Stimulated activated CD4-positive, alpha-beta T cell treated with anti-CD3 and anti-CD28 coated beads, Interleukin-12 subunit alpha, Interleukin-12 subunit beta, amount 100 ng/mL, for 24 hours (primary cell): ENCODE measurements at places on chromosomes 7 and 10.

- DNase-seq = no peak
These were observed 138.6 kb upstream of the EFCAB10 start for GRCh38 chr7:105719919-105720318.

DNA sequence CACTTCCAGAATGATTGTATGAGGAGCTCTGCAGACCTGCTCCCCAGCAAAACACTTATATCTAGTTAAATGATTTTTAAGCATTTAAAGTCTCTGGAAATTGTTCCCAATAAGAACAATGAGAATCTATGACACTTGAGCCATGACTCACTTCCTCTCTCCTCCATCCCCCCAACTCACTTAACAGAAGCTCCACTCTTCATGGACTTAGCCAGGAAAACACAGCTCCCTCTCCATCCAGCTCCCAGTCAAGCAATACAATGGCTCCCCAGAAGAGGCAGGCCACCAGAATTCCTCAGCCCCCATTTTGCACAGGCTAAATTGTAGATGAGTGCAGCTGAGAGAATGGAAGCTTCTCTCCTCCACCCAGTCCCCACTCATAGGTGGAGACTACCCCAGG is 27.0 kb downstream of the AOC1 start:
- no peak for DNase-seq

GRCh38 chr7:135512135-135512887 is 2.4 kb upstream of the CNOT4 start:
- no peak for DNase-seq

DNA sequence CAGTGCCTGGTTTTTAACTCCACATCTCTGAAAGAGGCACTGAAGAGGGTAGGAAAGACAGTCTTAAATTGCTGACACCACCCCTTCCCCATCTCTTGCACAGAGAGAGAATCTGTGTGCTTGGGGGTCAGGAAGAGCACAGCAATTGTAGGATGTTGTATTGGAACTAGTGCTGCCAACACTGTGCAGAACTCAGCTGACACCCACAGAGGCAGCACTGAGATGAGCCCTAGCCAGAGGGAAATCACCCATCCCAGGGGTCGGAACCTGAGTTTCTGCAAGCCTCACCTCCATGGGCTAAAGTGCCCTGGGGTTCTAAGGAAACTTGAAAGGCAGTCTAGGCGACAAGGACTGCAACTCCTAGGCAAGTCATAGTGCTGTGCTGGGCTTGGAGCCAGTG is 11.0 kb upstream of the TNKS2 start:
- DNase-seq = no peak

GRCh38 chr7:113657603-113658002 is 261.2 kb downstream of the PPP1R3A start:
- DNase-seq = no peak

DNA sequence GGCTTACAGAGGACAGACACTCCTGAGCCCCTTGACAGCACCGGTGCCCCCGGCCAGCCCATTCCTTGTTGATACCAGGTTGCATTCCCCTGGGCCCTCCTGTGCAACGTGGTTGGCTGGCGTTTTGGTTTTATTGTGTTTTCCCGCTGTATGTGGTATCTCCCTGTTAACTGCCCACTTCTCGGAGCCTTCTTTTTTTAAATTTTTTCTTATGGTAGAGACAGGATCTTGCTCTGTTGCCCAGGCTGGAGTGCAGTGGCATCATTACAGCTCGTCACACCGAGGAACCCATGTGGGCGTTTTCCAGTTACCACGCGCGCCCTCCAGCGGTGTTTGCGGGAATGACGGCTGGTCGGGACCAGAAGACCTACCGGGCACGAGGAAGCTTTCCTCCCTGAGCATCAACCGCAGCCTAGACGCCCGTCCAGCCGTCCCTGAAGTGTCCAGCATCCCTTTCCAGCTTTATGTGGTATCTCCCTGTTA is 16.9 kb upstream of the ZFAND2A start:
- peak; percentile 90 for DNase-seq

GRCh38 chr7:123070702-123071286 is 75.3 kb upstream of the TAS2R16 start:
- DNase-seq = no peak

- no peak for DNase-seq
These were observed 11.1 kb downstream of the JMJD1C start for GRCh38 chr10:63454631-63455030.

- no peak for DNase-seq
These were observed 115.1 kb downstream of the FRMD4A start for GRCh38 chr10:14215641-14216040.

DNA sequence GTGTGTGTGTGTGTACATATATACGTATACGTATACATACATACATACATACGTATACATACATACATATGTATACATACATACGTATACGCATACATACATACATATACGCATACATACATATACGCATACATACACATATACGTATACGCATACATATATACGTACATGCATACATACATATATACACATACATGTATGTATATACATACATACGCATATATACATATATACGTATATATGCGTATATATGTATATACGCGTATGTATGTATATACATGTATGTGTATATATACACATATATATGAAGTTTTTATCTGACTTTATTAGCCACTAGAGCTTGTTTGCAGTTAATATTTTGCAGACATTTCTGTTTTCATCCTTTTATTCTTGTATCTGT is 63.3 kb downstream of the TBC1D12 start:
- DNase-seq = no peak

- DNase-seq = no peak
These were observed 136.9 kb downstream of the GLI3 start for GRCh38 chr7:42100156-42100508.

DNA sequence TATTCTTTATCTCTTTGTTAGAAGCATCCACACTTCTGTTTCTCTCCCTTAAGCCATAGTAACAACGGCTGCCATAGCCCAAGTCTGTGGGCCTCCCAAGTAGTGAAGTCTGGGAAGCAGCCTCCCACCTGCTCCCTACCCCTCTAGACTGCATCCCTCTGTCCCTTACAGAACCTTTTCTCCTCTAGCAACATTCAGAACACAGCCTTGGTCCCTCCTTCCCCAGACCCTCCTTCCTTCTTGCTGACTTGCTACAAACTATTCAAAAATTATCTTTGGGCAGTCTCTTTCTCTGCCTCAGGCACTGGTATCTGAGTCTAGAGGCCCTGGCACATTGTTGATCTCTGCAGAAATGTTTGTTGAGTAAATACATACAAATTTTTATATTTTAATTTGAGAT is 2.3 kb upstream of the NYAP1 start:
- DNase-seq = no peak

- no peak for DNase-seq
These were observed 410.1 kb downstream of the ARL4A start for GRCh38 chr7:13097499-13097898.

GRCh38 chr10:8060010-8060703 is 5.7 kb downstream of the GATA3 start:
- DNase-seq = no peak

DNA sequence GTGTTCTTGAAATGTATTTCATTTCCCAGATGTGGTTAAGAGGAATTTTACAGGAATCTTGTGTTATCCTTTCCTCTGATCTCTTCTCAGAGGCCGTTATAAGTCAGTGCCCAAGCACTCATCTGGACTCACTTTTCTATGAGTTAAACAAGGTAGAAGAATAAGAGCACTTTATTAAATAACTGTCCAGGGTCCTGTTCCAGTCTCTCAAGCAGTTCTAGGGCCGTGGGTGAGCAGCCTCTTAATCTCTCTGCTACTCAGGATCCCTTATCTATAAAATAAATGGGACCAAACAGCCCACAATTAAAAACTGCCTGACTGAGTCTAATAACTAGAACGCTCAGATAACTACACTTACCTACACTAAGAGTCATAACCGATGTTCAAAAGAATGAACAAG is 111.2 kb downstream of the OSBPL3 start:
- DNase-seq = no peak

DNA sequence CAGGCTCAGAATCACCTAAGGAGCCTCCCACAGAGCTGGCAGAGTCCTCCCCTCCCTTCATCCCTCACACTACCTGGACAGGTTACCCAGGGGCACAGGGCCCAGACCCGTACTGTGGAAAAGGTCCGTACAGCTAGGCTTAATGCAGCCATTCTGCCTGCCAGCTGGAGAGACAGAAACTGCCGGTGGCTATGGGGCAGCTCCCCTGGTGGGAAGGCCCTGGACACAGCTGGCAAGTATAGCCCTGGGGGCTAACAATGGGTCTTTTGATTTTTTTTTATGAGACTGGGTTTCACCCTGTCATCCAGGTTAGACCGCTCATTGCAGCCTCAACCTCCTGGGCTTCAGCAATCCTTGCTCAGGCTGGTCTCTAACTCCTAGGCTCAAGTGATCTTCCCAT is 68.3 kb downstream of the GNA12 start:
- no peak for DNase-seq

DNA sequence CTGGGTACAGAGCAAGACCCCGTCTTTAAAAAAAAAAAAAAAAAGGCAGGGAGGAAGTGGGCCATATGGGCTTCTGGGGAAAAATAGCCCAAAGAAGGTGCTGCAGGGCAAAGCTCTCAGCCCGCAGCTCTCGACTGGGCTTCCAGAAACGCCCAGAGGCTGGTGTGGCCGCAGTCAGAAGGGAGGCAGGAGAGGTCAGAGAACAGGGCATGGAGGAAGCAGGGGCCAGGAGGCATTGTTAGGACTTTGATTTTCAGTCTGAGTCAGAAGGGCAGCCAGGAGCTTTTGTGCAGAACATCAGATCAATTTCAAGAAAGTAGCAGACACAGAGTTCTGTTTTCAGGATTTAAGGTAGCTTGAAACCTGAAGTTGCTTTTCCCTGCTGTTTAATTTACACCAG is 35.3 kb upstream of the CYTH3 start:
- DNase-seq = no peak

DNA sequence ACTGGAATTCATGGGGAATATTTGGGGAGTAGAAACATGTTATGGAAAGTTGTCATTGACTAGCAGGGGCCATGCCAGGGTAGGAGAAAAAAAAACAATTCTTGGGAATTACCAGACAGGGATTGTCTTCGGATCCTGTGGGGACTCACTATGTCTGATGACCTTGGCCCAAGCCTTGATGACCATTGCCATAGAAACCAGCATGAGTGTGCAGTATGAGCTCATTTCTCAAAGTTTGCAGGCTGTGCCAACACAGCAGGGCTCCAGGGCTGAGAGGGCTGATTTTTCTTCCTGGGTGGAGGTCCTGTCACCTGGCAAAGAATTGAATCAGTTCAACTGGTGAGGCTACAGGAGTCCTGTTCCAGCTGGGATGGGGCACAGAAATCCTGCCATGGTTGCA is 198.3 kb downstream of the ADRA2A start:
- DNase-seq = no peak

GRCh38 chr7:96237040-96237439 is 84.9 kb downstream of the SLC25A13 start:
- no peak for DNase-seq

DNA sequence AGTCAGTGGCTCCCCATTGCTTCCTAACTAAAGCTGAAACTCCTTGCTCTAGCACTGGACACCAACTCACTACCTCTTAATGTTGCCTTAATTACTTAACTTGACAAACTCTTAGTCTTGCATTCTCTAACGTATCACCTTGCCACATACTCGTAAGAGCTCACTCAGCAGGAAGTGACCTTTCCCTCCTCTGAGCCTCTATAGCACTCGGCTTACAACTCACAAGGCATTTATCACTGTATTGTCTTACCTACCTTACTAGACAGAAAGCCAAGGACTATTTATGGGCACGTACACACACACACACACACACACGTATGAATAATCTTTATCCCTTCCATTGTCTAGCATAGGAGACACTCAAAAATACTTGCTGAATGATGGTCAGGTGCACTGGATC is 21.2 kb downstream of the CEP41 start:
- DNase-seq = no peak

DNA sequence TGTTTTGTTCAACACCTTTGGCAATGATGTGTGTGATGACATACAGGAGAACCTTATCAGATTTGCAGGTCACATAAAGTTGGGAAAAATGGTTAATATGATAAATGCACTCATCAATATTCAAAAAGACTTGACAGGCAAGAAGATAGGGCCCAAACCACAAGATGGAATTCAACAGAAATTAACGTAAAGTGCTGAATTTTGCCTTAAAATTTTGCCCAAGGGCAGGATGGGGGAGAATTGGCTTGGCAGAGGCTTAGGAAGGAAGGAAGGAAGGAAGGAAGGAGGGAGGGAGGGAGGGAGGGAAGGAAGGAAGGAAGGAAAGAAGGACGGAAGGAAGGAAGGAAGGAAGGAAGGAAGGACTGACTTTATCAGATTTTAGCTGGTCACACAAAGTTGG is 35.3 kb downstream of the CARD11 start:
- no peak for DNase-seq

DNA sequence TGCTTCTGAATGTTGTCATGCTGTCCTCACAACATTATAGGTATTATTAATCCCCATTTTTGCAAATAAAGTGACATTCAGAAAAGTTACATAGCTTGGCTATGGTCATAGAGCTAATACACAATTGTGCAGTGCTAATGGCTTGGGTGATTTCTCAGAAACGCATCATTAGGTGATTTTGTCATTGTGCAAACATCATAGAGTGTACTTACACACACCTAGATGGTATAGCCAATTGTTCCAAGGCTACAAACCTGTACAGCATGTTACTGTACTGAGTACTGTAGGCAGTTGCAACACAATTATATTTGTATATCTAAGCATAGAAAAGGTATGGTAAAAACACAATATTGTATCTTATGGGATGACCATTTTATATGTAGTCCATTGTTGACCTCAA is 91.0 kb downstream of the BTAF1 start:
- no peak for DNase-seq

DNA sequence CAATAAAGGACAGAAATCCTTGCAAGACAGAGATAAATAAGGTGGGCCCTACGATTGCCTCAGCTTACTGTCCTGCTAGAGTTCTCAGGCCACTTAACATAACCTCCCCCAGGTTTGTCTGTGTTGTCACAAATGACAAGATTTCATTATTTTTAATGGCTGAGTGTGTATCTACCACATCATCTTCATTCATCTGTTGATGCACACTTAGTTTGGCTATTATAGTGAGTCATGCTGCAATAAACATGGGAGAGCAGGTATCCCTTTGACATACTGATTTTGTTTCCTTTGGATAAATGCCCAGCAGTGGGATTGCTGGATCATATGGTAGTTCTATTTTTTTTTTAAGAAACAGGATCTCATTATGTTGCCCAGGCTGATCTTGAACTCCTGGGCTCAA is 60.6 kb downstream of the PRTFDC1 start:
- no peak for DNase-seq

GRCh38 chr7:97090761-97091353 is 26.6 kb upstream of the SDHAF3 start:
- DNase-seq = no peak

- DNase-seq = no peak
These were observed 40.0 kb upstream of the BMPR1A start for GRCh38 chr10:86716466-86716865.

DNA sequence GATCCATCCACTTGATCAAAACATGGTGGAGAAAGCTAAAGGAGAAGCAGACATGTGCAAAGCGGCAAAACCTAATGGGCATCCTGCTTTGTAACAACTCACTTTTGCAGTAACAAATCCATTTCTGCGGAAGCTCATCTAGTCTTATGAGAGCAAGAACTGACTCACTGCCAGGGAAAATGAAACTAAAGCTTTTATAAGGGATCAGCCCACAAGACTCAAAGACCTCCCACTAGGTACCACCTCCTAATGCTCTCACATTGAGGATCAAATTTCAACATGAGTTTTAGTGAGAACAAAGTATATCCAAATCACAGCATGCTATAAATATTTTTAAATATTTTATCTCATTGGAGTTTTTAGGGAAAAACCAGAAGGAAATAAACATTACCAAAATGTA is 120.1 kb upstream of the GNAI1 start:
- DNase-seq = no peak
